ENCODE measurements at places on chromosomes 7 and 10.

- DNase-seq: no peak
Observed at GRCh38 chr10:103487410-103487708, 6.1 kb upstream of the NEURL1 start.

GRCh38 chr10:33015761-33016547 is 57.9 kb upstream of the ITGB1 start:
- no peak for DNase-seq

- no peak for DNase-seq
Observed at GRCh38 chr7:70352906-70353305, 754.6 kb downstream of the AUTS2 start.

- DNase-seq: no peak
Observed at GRCh38 chr7:1970895-1971294, 261.9 kb downstream of the MAD1L1 start.

GRCh38 chr7:124550036-124550435 is 215.6 kb downstream of the GPR37 start:
- DNase-seq: no peak

DNA sequence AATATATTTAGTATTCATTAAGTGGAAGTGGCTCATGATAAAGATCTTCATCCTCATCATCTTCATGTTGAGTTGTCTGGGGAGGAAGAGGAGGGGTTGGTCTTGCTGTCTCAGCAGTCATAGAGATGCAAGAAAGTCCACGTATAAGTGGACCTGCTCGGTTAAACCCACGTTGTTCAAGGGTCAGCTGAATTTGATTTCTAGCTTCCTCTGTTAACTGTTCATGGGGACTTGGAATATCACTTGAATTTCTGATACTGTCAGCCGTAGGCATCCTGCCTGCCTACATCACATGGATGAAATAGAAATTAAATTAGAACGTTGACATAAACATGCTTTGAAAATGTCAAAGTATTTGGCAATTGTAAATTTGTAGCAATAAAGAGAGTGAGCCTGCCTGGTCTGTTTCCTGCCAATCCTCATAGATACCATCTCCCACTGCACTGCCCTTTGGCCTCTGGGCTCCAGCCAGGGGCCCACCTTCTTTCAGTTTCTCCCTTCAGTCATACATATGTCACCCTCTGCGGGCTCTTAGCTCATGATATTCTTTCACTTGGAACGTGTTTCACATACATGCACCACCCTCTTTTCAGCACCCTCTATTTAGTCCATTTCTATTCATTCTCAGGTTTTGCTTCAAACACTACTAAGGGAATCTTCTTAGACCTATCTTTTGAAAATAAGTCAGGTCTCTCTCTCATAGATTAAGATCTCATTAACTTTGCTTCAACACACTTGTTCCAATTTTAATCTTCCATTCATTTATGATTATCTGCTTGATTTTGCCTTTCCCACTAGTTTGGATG is 376.3 kb downstream of the IPMK start:
- DNase-seq: no peak

DNA sequence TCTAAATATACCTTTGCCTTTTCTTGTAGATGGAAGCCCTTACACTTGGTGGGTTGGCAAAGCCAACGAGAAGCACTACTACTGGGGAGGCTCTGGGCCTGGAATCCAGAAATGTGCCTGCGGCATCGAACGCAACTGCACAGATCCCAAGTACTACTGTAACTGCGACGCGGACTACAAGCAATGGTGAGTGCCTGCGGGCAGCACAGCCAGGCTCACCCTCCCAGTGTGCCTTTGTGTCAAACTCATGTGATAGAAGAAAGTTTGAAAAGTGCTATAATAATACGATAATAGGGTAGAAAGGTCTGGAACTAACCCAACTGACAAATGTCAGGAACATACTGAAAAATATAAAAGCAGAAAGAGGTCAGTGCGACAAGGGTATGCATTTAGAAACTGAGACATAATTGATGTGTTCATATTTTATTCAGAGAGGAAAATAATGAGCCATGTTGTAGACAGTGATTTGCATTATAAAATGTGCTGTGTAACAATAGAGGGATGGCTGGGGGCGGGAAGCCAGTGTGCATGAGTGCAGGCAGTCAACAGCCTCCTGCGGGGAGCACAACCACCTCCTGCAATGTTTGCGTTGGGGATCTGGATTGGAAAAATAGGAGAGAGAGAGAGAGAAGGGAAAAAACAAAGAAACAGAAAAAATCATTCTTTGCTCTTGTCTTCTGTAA is 686.9 kb upstream of the C7orf33 start:
- DNase-seq: no peak

- DNase-seq: peak; percentile 68
Observed at GRCh38 chr10:119516381-119517234, 25.9 kb downstream of the RGS10 start.

GRCh38 chr7:113113912-113114311 is 4.4 kb downstream of the SMIM30 start:
- no peak for DNase-seq

DNA sequence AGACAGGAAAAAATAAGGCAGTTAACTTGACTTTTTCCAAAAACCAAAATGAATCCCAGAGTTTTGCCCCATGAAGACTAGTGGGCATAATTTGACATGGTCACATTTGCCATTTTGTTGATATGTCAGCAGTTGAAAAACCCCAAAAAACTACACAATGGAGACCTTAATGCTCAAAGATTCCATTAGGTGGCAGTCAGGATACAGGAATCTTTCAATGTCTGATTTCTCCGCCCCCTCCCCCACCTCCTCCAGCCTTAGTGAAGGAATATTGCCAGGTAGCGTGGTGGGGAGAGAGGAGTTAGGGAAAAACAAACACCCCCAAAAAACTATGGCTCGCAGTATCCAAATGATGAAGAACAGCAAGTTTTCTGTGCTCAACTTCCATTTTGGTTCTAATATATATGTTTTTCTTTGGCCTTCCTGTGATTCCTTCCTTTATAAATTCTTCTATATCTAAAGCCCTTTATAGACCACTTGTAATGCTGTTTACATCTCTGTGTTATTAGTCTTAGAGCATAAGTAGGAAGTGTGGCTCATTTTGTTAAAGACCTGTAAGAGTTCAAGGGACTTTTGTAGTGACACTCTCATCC is 6.7 kb upstream of the SMNDC1 start:
- DNase-seq: no peak

DNA sequence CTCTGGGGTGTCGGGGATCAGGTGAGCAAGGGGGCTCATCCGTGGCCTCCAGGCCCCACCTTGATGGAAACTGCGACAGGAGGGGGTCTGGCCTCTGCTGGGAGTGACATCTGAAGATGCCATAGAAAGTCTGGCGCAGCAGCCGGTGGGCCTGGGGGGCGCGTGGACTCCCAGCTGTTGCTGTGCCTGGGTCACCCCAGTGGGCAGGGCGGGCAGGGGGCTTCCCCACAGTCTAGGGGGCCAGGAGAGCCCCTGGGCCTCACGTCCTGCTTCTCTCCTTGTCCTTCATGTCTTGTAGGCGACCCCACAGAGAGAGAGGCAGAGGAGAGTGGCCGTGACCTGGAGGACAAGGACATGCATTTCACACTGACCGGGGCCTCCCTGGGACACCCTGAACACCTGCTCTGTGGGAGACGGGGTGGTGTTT is 450.5 kb downstream of the DNAJB6 start:
- DNase-seq: no peak

GRCh38 chr7:85341121-85341520 is 154.3 kb upstream of the SEMA3D start:
- no peak for DNase-seq
